Common myeloid progenitor, CD34-positive (primary cell): ENCODE measurements at places on chromosomes 4 and X.

DNA sequence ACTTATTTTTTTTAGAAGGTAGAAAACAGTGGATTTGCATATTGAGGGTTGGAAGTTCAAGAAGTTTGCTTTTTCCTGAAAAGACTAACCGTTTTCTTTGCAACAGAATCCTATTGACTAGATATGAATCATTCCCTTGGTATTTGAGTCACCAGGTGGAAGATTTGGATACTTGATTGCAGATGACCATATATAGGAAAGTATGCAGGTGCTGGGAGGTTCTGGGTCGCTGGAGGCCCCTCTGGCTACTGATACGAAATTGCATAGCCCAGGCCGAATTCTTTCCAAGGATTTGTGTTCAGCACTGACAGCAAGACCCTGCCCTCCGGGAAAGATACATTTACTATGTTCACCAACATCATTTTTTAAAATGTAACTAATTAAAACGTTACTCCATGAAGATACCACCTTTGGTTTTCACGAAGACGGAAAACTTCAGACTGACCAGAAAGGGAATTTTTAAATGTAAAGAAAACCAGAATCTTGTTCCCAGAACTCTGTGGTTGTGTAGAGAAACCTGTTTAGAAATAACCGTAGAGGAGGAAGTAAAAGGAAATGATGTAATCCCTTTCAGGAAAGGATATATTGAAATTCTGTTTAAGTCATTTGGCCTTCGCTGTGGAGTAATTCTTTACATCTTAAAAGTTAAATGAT lies 946 bp downstream of the ANXA3 start:
- DNase-seq: peak; percentile 26

- DNase-seq: peak; percentile 46
Measured at GRCh38 chr4:72568959-72569718, at the start of gene ADAMTS3. TSS of gene ADAMTS3 (minus strand) at chr4:72569221. CDS start at chr4:72568762, 459 bp downstream.

DNA sequence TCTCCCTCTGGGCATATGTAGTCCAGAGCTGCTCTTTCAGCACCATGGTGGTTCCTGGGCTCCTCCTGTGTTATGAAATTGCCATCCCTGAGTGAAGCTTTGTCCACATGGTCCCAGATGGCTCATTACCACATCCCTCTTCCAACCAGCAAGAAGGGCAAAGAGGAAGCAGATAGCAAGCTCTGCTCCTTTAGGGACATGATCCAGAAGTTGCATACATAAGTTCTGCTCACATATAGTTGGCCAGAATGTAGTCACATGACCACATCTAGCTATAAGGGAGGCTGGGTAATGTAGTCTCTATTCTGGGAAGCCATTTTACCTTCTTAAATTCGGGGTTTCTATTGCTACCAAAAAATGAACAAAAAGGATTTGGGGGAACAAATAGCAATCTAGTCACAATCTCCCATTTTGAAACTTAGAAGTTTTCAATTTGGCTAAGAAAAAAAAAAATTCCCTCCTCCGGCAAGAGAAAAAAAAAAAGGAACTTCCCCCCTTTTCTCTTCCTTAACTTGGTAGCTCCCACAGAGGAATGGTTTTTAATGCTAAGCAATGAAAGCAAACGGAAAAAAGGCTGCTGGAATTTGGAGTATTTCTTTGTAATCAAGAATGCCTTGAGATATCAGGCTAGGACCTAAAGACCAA lies 88.2 kb upstream of the USP9X start:
- peak; percentile 70 for DNase-seq

DNA sequence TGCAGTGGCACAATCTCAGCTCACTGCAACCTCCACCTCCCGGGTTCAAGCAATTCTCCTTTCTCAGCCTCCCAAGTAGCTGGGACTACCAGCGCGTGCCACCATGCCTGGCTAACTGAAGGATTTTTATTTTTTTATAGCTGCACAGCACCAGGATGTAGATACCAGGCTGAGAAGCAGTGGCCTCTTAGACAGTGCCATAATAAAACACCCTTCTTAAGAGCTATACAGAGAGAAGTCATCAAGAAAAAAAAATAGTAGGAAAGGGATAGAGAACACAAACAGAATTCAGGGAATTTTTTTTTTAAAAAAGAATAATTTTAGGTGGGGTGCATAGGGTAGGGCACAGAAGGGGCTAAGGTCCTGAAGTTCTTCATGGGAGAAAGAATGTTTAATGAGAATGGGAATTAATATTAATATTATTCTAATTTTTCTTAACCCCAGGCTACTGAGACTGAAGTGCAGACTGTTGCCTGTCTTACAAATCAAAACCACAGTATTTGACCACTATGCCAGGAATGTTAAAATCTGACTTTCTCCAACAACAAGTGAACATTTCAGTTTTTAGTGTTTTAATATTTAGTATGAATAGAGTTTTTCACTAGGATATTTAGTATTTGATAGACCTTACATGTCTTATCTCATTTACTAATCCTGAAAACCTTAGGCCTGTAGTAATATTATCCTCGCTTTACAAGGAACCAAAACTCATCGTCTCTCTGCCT lies 146.7 kb downstream of the KCNIP4 start:
- no peak for DNase-seq

GRCh38 chr4:173013232-173013930 lies 155.2 kb upstream of the GALNT7 start:
- DNase-seq: peak; percentile 85

GRCh38 chr4:81930506-81931238 lies 443.1 kb downstream of the HNRNPD start:
- no peak for DNase-seq

- no peak for DNase-seq
Measured at GRCh38 chrX:109187473-109188168, 294.3 kb downstream of the GUCY2F start.

- DNase-seq: no peak
Measured at GRCh38 chrX:47194194-47194787, 662 bp downstream of the UBA1 start.
